Activated naive CD4-positive, alpha-beta T cell (primary cell): ENCODE measurements at places on chromosomes 16 and 17.

- no peak for DNase-seq
These were observed at the start of gene MFAP4 for GRCh38 chr17:19386974-19387920. Gene MFAP4, minus strand, starts transcription at chr17:19387190. Its CDS starts 35 bp downstream, at chr17:19387155.

GRCh38 chr16:86968866-86969265 lies 348.3 kb downstream of the C16orf95 start:
- no peak for DNase-seq

- DNase-seq: no peak
These were observed 32.2 kb upstream of the ABCA3 start for GRCh38 chr16:2372684-2373083.

DNA sequence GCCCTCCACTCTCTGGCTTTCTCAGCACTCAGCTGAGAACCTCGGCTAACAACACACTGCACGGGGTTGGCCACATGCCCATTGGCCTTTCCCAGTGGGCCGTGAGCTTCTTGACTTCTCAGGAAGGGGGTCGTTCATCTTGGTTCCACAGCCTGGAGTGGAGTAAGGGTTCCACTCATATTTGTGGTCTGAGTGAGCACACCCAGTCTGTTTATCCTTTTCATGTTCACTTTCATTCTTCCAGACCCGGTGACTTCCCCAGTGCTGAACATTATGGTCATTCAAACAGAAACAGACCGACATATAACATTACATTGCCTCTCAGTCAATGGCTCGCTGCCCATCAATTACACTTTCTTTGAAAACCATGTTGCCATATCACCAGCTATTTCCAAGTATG lies 8.2 kb downstream of the MILR1 start:
- no peak for DNase-seq

GRCh38 chr16:57948027-57948426 lies 22.9 kb downstream of the CNGB1 start:
- no peak for DNase-seq

GRCh38 chr17:12256380-12256995 lies 235.8 kb downstream of the MAP2K4 start:
- DNase-seq: no peak

GRCh38 chr17:48162946-48163506 lies 55.5 kb downstream of the SNX11 start:
- DNase-seq: no peak

DNA sequence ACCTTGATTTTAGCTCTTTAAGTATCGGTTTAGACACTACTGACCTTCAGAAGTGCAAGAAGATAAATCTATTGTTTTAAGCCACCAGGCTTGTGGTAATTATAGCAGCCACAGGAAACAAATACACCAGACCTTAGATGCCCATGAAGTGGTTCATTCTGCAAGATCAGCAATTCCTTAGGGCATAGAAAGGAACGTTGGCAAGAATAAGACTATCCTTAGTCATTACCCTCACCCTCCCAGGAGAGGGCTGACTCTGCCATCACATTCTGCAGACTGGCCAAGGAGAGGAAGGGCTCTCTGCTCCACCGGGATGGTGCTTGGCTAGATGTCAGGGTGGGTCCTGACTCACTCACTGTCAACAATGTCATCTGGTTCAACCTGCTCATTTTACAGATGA lies 14.1 kb upstream of the NDEL1 start:
- DNase-seq: no peak

GRCh38 chr16:84461413-84462295 lies 42.8 kb downstream of the MEAK7 start:
- no peak for DNase-seq

DNA sequence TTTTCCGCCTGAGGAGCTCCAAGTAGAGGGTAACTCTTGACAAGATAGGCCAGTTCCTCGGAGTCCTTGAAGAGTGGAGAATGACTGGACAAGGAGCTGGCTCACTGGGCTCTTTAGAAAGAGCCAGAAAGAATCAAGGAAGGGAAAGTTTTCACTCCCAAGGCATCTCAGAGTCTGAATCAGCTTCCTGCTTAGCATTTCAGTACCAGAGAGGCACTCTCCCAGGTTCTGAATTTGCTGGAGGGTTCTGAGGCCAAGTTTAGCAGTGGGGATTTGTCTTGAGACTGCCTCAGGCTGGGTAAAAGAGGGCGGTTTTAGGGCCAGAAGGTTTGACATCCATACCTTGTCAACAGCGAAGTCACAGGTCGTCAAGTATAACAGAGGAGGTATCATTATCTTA lies 25.5 kb downstream of the GP2 start:
- no peak for DNase-seq

DNA sequence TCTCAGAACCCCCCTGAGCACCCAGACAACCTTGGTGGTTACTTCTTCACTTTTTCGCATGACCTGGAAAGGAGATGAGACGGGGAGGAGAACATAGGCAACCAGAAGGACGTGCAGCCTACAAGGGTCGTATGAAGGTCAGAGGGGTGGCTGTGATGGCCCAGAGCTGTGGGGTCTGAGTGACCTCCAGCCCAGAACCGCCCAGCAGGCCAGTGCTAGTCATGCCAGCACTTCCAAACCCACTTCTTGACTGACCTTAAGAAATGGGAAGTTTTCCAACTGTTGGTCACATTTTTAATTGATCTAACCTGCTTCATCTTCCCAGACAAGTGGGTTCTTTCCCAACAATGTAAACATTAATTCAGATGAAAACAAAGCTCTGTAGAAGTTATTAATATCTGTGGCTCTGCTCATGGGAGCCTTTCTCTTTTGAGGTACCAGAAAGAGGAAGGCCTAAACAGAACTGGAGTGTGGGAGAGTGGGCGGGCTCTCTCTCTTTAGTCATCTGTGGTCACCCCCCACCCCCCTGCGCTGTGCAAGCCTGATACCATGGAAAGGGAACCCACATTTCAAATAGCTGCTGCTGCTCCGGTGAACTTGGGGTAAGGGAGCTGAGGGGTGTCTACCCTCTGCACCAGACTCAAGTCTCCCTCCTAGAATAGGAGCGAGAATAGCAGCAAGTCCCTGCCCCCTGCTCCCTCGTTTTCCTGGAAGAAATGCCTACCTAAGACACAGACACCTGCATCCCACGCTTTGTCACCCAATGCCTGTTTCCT lies 101.6 kb downstream of the RAB11FIP4 start:
- peak; percentile 45 for DNase-seq

- DNase-seq: no peak
These were observed 9.4 kb upstream of the CEP20 start for GRCh38 chr16:15897834-15898254.

GRCh38 chr16:83802554-83803205 lies 5.1 kb upstream of the HSBP1 start:
- DNase-seq: no peak

GRCh38 chr16:87121816-87122215 lies 195.4 kb downstream of the C16orf95 start:
- no peak for DNase-seq

- DNase-seq: no peak
These were observed 204.4 kb upstream of the HS3ST3A1 start for GRCh38 chr17:13806092-13806491.

GRCh38 chr16:57427824-57428223 lies 19.4 kb downstream of the CIAPIN1 start:
- no peak for DNase-seq

- no peak for DNase-seq
These were observed 999 bp upstream of the FLYWCH2 start for GRCh38 chr16:2881783-2882649.

GRCh38 chr17:60522889-60523626 lies 3.0 kb downstream of the APPBP2 start:
- DNase-seq: no peak

GRCh38 chr16:11609474-11610120 lies 22.9 kb upstream of the LITAF start:
- DNase-seq: no peak

- DNase-seq: no peak
These were observed 88.2 kb downstream of the SPECC1 start for GRCh38 chr17:20097330-20097729.

GRCh38 chr17:51257150-51258081 lies 2.4 kb downstream of the MBTD1 start:
- DNase-seq: no peak

GRCh38 chr16:89363621-89364393 lies 126.6 kb downstream of the ANKRD11 start:
- DNase-seq: no peak

DNA sequence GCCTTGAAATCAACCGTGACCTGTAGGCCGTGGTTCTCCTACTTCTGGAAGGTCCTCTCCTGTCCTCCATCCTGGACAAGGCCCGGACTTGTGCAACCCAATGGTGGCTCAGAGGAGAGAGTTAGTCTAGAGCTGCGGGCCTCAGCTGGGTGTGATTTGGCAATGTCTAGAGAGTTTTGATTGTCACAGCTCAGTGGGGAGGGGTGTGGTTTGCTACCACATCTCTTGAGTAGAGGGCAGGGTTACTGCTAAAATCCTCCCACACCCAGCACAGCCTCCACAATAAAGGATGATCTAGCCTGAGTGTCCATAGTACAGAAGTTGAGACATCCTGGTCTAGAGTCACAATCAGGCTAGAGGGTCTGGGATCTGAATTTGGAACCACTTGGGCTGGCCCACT lies 40.3 kb downstream of the MYH13 start:
- no peak for DNase-seq

GRCh38 chr17:65504141-65504540 lies 57.3 kb downstream of the AXIN2 start:
- DNase-seq: no peak

- DNase-seq: no peak
These were observed 542 bp downstream of the KLHL36 start for GRCh38 chr16:84648595-84649510.

- no peak for DNase-seq
These were observed 26.6 kb downstream of the MRC2 start for GRCh38 chr17:62653826-62654761.

GRCh38 chr17:42276609-42277341 lies 584 bp upstream of the STAT5B start:
- no peak for DNase-seq

DNA sequence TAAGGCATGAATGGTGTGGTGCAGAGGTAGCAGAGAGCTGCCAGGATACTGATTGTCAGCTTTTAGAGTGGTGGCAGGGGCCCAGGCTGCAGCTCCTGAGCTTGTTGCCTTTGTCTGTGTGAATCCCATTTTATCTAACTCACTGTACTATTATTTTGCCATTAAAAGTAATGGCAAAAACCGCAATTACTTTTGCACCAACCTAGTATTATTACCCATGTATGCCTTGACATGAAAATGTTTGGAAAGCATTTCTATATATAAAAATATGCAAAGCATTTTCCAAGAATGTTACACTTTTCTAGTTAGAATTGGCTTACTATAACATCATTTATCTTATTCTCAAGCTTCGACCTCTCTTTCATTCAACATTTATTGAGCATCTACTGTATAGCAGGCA lies 308.1 kb upstream of the MYOCD start:
- no peak for DNase-seq

- DNase-seq: peak; percentile 35
These were observed 48.5 kb downstream of the RAI1 start for GRCh38 chr17:17729620-17730249.

DNA sequence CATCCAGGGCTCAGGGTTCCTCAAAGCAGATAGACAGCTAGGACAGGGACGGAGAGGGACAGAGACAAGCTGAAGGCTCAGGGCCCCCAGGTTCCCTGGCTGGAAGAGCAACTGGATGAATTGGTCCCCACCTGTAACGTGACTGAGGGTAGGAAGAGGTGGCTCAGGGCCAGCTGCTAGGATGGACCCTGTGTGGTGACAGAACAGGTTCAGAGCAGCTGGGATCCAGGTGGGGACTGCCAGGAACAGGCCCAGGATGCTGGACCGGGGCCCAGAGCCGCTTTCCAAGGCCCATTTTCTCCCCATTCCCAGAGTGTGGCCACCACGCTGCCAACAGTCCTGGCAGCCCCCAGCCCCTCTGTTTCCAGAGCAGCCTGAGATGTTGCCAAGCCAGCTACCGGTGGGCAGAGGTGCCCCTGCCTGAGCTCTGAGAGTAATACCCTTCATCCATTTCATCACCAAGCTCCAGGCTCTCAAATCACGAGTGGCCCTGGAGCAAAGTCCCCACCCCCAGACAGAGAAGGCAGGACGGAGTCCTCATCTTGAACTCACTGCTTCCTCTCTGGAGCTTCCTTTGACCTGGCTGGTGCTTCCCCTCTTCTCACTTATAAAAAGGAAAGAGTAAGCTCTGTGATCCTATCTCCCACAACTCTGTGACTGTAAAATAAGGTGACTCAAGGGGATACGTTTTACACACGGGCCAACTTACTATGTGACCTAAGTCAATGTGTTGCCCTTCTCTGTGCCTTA lies 79.6 kb downstream of the TMEM132E start:
- DNase-seq: no peak

- DNase-seq: no peak
These were observed 33.9 kb downstream of the DCUN1D3 start for GRCh38 chr16:20866145-20866772.

GRCh38 chr17:73184136-73184993 lies 8.5 kb upstream of the COG1 start:
- DNase-seq: no peak

- no peak for DNase-seq
These were observed 37.1 kb downstream of the TMEM11 start for GRCh38 chr17:21176773-21177395.

GRCh38 chr17:58452738-58453137 lies 35.4 kb upstream of the RNF43 start:
- DNase-seq: no peak

DNA sequence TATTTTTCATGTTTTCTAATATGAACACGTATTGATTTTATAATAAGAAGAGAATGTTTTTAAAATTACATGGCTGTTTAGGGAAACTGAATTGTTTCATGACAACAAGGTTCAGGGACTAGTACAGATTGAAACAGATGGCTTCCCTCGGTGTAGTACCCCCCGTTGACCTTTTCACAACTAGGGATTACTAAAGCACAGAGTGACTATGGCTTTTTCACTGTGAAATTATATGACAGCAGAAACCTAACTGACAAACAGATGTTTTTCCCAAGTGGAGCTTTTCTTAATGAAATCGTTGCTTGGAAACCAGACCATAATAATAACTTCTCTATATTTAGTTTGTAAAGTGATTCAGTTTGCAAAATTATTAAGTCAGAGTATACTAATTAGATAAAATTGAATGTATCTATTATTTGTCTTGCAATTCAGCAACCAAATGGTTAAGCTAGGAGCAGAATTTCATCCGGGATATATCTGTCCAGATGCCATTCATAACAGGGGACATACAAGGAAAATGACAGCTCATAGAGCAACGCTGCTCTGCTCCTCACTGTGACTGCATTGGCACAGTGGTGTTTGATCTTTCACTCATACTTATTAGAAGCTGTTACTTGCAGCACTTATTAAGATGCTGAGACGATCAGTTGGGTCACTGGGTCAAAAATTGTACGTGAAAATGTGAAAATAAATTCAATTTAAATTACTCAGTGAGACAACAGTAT lies 111.7 kb downstream of the TANGO6 start:
- DNase-seq: no peak

GRCh38 chr17:44672479-44673093 lies 16.3 kb downstream of the MEIOC start:
- no peak for DNase-seq

DNA sequence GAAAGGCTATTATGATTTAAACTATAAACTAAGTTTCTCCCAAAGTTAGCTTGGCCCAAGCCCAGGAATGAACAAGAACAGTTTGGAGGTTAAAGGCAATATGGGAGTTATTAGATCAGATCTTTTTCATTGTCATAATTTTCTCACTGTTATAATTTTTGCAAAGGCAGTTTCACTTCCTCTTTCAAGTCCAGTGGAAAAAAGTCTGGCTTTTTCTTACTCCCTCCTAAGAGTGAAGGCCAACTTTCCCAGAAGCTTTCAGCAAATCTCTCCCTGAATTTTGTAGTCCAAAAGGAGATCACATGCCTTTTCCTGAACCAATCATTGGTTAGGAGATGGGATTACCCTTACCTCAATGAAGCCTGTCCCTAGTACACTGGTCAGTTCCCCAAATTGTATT lies 9.1 kb upstream of the BLMH start:
- DNase-seq: no peak
